ENCODE measurements at places on chromosomes 16 and 17.
A peak's percentile ranks its signal among the peaks of the same experiment; 100 is the strongest.

- DNase-seq, result no peak
Measured at GRCh38 chr16:11955713-11956123, 9.3 kb upstream of the TNFRSF17 start.

DNA sequence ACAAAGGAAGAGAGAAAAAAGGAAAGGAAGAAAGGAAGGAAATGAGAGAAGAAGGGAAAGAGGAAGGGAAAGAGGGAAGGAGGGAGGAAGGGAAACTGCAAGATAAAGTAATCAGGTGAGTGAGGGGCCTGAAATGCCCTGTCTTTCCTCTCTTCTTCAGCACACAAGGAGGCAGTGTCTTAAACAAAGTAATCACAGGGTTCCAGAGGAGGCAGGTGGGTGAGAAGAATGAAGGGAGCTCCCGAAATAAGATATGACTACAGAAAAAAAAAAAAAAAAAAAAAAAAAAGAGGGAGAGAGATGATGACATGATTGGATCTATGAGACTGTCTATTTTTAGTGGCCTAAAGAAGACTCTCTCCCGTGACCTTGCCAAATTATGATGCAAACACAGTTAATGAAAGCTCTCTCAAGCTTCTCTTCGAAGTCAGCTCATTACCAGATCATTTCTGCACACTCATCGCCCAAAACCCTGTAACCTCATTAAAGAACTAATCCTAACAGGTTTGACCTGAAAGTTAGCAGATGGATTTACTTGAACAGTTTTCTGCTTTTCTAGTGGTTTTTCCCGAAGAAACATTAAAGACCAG is 53.6 kb downstream of the CDH11 start:
- no peak for DNase-seq

DNA sequence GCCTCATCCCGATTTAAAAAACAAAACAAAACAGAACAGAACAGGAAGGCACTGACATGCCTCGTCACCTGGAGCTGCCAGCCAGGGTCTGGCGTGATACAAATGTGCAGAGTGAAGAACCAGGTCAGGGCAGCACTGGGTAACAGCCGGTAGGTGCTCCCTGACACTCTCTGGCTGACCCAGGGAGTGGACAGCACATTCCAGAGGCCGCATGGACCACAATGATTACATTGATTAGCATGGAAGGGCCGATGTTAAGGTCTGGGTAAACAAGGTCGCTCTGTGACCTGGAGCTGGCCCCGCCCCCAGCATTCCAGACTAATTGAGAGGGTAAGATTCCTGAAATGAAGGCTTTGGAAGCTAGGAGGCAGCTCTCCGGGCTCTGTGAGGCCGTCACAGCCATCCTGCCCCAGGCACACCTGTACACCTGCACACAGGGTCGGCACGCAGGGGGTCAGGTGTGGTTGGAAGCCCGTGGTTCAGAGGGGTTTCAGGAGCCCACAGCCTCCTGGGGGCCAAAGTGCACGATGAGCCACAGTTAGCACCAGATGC is 21.4 kb downstream of the PIEZO1 start:
- DNase-seq, result no peak

- DNase-seq, result no peak
Measured at GRCh38 chr16:81514041-81514559, 69.5 kb downstream of the CMIP start.

- DNase-seq, result no peak
Measured at GRCh38 chr16:54431041-54431996, 144.7 kb upstream of the IRX3 start.

DNA sequence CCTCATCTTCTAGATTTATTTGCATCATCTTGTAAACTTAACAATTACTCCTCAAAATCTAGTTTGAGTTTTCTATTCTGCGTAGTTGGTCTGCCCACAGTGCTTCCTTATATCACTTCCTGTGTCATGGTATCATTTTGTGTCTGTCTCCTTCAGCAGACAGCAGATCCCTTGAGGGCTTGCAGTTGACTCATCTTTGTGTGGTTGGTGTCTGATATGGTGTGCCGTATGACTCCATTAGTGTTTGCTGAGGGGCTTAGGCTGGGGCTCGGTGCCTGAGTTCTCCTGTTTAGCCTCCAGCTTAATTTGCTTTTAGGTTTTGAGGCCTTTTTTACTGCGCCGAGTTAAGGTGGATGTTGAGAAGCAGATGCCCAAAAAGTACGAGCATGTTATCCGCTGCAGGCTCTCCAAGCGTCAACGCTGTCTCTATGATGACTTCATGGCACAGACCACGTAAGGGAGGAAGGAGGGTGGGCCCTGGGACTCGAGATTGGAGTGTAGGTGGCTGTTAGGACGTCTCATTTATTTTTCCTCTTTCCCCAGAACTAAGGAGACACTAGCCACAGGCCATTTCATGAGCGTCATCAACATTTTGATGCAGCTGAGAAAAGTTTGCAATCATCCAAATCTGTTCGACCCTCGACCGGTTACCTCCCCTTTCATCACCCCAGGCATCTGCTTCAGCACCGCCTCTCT is 16.9 kb downstream of the SRCAP start:
- DNase-seq, result no peak

GRCh38 chr16:10984509-10984908 is 40.1 kb downstream of the CLEC16A start:
- DNase-seq, result no peak

GRCh38 chr17:39547713-39548478 is 59.8 kb downstream of the NEUROD2 start:
- DNase-seq, result no peak

DNA sequence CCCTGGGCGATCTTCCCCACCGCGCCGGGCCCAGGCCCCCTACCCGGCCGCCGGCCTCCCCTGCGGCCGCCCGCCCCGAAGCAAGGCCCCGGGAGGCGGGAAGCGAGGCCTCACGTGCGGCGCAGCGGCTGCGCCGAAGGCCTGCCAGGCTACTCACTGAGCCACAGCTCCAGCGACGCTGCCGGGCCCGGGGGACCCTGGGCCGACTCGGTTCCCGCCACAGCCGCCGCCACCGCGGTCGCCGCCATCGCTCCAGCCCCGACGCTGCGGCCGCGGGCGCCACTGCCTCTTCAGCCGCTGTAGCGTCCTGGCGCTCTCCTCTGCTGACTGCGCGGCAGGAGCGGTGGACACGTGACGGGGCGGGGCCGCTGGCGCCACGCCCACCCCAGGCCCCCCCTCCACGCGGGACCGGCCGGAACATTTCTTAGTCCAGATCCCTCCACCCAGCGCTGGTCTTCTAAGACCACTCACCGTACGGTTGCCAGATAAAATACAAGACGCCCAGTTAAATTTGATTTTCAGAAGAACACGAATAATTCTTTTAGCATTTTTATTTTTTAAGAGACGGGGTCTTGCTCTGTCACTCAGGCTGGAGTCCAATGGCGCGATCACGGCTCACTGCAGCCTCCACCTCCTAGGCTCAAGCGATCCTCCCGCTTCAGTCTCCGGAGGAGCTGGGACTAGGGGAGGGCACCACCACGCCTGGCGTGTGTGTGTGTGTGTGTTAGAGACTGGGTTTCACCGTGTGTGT is at the start of gene GGA2:
GGA2 (minus strand) TSS at position 331 of the 751 bp plus-strand sequence; CDS start at position 248, 83 bp downstream.
- peak; percentile 16 for DNase-seq

DNA sequence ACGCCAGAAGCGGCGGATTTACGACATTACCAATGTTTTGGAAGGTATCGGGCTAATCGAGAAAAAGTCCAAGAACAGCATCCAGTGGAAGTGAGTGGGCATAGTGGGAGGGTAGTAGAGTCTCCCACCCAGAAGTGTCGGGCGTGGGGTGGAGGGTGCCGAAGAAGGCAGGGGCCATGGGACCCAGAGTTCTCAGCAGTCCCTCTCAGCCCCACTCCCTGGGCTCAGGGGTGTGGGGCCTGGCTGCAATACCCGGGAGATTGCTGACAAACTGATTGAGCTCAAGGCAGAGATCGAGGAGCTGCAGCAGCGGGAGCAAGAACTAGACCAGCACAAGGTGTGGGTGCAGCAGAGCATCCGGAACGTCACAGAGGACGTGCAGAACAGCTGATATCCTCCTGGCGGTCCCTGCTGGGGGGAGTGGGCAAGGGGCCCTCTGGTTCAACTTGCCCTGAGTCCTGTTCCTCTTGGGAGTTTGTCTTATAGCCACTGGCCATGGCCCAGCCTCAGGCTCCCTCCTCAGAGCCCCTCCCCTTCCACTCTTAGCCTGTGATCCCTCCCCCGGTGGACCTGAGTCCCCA is 916 bp downstream of the E2F4 start:
- DNase-seq, result no peak

DNA sequence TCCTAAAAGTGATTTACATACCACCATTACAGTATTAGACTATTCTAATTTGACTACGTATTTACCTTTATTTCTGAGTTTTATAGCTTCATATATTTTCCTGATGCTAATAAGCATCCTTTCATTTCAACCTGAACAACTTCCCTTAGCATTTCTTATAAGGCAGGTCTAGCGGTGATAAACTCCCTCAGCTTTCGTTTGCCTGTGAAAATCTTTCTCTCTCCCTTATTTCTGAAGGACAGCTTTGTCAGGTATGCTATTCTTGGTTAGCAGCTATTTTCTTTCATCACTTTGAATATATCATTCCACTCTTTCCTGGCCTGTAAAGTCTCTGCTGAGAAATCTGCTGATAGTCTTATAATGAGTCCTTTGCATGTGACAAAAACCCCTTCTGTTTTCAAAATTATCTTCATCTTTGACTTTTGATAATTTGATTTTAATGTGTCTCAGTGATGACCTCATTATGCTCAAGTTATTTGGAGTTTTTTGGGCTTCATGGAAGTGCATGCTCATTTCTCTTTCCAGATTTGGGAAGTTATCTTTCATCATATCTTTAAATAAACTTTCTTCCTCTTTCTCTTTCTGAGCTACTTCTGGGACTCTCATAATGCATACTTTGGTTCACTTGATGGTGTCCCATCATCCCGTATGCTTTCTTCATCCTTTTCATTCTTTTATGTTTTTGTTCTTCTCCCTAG is 285.4 kb upstream of the PMFBP1 start:
- no peak for DNase-seq

DNA sequence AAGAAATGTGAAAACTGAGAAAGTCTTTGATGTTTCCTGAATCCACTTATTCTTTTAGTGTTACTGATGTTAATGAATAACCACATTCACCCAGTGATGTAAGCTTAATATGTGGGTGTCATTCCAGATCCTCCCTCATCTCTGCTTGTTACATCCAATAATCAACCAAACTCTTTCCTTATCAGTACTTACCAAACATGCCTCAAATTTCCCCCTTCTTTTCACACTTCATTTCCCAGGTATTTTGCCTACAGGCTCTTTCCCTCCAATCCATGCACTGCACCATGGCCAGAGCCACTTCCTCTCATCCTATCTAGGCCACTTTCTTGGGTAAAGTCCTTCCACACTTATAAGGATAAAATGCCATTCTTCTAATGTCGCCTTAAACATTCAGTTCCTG is 451.5 kb downstream of the NPIPA7 start:
- no peak for DNase-seq

GRCh38 chr16:86504315-86505184 is 5.8 kb upstream of the FOXF1 start:
- DNase-seq, result no peak

GRCh38 chr17:36695082-36695481 is 93.7 kb downstream of the MRM1 start:
- no peak for DNase-seq

DNA sequence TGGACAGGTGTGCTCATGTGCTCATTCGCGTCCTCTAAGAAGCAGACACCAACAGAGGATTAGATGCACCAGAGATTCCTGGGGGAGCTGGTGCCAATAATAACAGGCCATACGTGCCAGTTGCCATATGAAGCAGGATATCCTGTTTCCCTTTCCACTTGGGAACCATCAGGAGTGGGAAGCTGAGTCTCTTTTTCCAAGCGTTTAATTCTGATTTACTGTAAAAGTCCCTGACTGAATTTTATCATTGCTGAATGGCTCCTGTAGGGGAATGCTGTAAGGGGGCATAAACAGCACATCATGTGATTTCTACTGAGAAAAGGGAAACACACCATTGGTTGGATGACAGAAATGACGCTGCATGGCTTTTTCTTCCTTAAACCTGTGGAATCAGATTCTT is 113.3 kb downstream of the IRF8 start:
- DNase-seq, result no peak

DNA sequence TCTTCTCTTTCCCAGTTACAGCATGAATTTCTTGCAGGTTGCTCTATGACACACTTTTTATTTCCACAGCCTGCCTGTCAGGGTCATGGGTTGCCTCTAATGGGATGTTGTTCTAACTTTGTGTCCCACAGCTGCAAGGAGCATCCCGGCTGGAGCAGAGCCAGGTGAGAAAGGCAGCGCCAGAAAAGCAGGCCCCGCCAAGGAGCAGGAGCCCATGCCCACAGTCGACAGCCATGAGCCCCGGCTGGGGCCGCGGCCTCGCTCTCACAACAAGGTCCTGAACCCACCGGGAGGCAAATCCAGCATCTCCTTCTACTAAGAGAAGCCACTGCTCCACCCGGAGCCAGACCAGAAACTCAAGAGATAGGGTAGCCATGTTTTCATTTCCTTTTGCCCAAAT is 7.3 kb upstream of the MAPK8IP3 start:
- no peak for DNase-seq

DNA sequence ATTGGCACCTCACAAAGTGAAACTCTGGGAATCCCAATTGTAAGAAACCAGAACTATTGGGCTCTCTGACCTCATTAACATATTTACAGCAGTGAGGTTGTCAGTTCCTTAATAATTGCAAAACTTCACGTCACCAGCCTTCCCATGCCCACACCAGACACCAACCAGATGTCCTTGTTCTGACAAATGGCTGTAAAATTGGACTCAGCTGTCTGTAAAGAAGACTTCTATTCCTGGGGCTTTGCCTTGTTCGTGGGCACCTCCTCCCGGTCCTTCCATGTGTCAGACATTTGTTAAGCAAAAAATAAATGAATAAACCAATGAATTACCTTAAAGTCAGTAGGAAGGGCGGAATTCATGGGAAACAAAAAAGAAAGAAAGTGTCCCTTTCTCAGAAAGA is 284.3 kb upstream of the CDH11 start:
- DNase-seq, result no peak

DNA sequence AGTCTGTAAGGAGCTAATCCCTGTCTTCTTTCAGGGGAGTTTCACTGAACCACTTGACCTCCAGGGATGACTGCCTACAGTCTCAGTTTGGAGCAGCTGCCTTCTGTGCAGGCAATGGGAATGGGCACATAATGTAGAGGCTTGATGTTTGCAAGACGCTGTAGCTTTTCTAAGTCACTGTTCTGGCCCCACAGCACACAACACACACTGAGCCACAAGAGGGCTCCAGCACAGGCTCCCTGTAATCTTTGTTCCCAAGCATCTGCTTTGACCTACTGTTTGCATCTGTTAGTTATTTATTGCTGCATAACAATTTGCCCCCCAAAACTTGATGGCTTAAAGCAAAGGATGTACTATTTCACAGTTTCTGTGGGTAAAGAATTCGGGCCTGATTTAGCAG is 419.0 kb upstream of the ASIC2 start:
- no peak for DNase-seq

- DNase-seq, result no peak
Measured at GRCh38 chr17:17088086-17088485, 45.8 kb downstream of the MPRIP start.

- no peak for DNase-seq
Measured at GRCh38 chr16:373848-374615, 3.7 kb upstream of the MRPL28 start.

- DNase-seq, result no peak
Measured at GRCh38 chr17:43365356-43365755, 33.4 kb upstream of the ARL4D start.

GRCh38 chr16:5776876-5777275 is 679.3 kb upstream of the EEF2KMT start:
- DNase-seq, result no peak

Data from cerebellar nuclear complex (tissue), 1 donor.